ENCODE measurements at places on chromosomes 3 and 15.

- no peak for DNase-seq
Observed at GRCh38 chr3:81270603-81271379, 490.7 kb downstream of the GBE1 start.

DNA sequence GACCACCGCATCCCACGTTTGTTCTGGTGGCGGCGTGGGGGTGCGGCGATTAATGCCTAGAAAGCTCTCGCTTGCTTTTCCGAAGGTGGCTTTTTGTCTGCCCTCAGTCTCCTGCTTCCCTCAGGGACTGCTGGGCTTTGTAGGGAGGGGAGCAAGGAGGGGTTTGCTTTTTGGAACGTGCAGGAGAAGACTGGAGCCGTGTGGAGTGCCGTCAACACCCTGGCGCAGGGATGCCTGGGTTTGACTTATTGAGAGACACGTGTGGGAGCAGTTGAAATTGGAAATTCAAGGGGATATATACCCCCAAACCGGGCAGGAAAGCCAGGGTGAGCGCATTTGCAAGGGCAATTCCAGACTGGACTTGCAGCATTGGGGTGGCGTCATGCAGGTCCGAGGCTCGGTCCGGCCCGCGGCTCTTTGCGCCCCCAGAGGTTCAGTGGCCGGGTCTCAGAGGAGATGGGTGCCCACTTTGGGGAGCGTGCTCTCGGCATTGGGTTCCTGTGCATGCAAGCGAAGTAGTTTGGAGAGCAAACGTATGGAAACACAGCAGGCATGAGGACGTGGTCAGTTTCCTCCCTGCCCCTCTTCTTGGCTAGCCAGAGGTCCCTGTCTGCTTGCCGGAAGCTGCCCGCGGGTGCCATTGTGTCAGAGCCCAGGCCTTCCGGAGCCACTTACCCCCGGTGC is 2.1 kb downstream of the EPHB1 start:
- no peak for DNase-seq

DNA sequence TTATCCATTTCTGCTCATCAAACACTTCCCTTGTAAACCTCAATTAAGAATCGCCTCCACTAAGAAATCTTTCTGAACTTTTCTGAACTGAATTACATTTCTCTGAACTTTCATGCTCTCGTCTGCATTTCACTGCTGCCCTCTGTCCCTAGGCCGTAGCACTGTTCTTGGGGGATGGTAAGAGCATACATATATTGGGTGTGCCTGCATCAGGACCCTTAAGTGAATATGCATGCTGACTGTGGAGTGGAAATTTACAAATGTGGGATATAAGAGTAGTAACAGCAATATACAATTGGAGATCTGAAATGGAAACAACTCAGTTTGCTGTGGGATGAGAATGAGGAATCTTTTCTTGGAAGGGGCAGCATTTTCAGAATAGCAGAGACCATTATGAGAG is 148.6 kb downstream of the MCTP2 start:
- no peak for DNase-seq

- no peak for DNase-seq
Observed at GRCh38 chr3:171765511-171765887, 44.8 kb downstream of the PLD1 start.

GRCh38 chr3:40071683-40072238 is 237.7 kb upstream of the EIF1B start:
- DNase-seq, result no peak

DNA sequence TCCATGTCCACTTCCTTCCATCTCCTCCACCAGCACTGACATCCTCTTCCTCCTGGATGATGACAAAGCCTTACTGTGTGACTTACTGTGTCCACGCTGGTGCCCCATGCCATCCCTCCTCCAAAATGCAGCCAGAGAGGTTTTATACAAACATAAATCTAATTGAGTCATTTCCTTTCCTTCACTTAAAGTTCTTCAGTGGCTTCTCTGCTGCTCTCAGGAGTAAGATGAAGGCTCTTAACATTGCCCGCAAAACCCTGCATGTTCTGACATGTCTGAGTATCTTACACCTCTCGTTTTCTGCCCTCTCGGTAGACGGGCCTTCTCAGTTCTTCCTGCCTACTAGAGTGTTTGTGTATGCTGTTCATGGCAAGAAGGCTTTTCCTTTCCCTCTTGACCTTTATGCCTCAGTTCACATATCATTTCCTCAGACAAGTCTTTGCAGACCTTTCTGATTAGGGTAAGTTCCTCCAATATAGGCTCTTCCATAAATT is 175.5 kb downstream of the CFAP20DC start:
- DNase-seq, result no peak

- no peak for DNase-seq
Observed at GRCh38 chr15:42348083-42348482, 11.2 kb upstream of the CAPN3 start.

- no peak for DNase-seq
Observed at GRCh38 chr15:30984542-30984941, 6.9 kb downstream of the MTMR10 start.
